ENCODE measurements at places on chromosomes 1 and 21. TPM values are rescaled to one million over a fixed set of nuclear protein-coding genes. Genes with fewer than 3 reads are reported as not detected.

Gene CYP4A22
- polyA plus RNA-seq: not detected

Gene CFHR2
- polyA plus RNA-seq: not detected

Gene RNPEP
- polyA plus RNA-seq: 18.4 TPM

Gene MFN2
- 66.8 TPM for polyA plus RNA-seq

Gene CFHR4
- not detected for polyA plus RNA-seq

Gene MTARC2
- 17.0 TPM for polyA plus RNA-seq

Gene ATAD3C
- polyA plus RNA-seq: 0.60 TPM

Gene SLC45A3
- polyA plus RNA-seq: 2.1 TPM

Gene NEGR1
- polyA plus RNA-seq: 12.2 TPM

Gene RAB42
- 5.7 TPM for polyA plus RNA-seq

Gene RERE
- 80.2 TPM for polyA plus RNA-seq

Gene AADACL3
- not detected for polyA plus RNA-seq

Gene CCDC27
- polyA plus RNA-seq: 0.16 TPM

Gene OR2T11
- not detected for polyA plus RNA-seq

Gene TTC22
- polyA plus RNA-seq: not detected

Data from muscle of back (tissue), 13 donors.